Stimulated activated CD4-positive, alpha-beta T cell treated with anti-CD3 and anti-CD28 coated beads, TNF-alpha, amount 100 ng/mL, for 48 hours (primary cell): ENCODE measurements at places on chromosomes 12 and 14.

DNA sequence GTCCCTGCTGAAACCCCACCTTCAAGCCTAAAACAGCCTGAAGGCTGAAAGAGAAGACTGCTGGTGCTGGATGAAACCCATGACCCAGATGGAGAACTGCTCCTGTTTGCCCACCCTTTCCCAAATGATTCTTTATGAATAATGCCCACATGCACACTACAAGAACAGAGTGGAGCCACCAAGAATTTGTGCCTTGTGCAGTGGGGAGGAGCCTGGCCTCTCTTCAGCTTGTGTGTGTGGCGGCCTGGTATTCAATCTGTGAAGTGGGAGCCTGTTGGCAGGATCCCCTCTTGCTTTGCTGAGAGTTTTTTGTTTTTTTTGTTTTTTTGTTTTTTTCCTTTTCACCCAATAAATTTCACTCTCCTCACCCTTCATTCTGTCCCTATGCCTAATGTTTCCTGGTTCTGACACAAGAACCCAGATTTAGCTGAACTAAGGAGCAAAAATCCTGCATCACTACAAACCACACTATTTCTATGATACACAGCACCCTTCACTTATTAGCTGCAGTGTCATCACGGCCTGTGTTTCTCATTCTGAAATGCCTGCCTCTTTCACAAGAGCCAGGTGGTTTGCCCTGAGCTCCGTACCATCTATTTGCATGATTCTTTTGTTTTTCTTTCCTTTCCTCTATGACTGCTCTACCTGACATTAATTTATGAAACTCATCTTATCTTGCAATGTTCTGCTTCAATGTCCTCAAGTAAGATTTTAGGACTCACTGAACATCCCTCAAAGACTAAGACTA, 585.5 kb upstream of the ATXN7L3B start:
- DNase-seq = no peak

GRCh38 chr12:50948798-50949197, 3.5 kb upstream of the HIGD1C start:
- DNase-seq = no peak

- no peak for DNase-seq
Observed at GRCh38 chr12:24482882-24483604, 465.9 kb downstream of the BCAT1 start.

GRCh38 chr12:41304526-41304925, 116.4 kb downstream of the PDZRN4 start:
- DNase-seq = no peak

DNA sequence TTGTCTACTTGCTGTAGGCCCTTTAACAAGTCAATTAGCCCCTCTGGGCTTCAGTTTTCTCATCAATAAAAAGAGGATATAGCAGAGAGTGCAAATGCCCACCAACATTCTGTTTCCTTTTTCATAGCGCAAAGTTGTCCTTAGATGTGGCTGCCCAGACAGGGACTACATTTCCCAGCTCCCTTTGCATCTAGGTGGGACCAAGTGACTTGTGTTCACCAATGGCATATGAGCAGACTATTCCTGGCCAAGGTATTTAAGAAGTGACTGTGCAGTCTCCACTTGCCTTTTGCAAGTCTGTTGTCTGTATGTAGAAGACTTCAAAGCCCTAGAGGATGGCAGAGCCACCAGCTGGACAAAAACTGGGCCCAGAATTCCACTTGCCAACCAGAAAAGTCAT, 59.7 kb downstream of the DAO start:
- DNase-seq = no peak

DNA sequence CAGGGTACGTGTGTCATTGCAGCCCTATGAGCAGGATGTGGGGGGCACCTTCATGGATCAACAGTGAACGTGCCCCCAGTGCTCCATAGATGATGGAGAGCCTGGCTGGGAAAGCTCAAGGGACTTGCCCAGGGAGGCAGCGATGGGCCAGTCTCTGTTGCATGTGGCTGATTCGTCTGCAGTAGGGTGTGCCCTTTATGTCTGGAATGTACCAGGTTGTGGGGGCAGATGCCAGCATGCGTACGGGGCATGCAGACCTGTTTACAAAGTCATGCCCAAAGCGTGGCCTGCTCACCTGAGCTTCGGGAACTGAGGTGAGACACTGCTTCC, 72.3 kb downstream of the TESC start:
- DNase-seq = no peak

DNA sequence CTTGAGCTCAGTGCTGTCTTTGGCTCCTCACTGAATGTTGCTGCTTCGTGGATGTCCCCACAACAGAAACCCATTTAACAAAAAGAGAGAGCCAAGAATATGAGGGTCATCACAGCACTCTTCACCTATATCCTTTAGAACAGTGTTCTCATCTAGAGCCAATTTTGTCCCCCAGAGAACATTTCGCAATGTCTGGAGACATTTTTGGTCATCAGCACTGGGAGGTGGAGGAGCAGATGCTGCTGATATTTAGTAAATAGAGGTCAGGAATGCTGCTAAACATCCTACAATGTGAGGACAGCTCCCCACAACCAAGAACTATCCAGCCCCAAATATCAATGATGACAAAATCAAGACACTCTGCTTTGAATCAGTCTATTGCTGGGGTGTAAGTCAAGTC, 92.5 kb downstream of the BBS10 start:
- no peak for DNase-seq

DNA sequence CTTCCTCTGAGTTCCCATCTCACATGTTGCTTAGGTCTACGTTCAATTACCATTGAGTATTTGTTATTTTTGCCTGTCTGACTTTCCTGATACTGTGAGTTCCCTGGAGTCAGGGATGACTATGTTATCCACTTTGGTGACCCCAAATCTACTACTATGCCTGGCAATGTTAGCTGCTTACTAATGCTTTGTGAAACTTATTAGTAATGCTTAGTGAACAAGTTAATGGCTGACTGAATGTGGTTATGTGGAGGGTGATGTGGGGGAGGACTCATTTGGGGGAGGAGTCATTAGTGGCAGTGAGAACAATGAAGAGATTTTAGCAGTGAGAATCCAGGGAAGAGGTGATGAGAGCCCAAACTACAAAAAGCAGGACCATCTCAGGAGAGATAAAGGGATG, 121.6 kb downstream of the KTN1 start:
- no peak for DNase-seq

GRCh38 chr12:6212086-6212485, 11.9 kb downstream of the CD9 start:
- no peak for DNase-seq

DNA sequence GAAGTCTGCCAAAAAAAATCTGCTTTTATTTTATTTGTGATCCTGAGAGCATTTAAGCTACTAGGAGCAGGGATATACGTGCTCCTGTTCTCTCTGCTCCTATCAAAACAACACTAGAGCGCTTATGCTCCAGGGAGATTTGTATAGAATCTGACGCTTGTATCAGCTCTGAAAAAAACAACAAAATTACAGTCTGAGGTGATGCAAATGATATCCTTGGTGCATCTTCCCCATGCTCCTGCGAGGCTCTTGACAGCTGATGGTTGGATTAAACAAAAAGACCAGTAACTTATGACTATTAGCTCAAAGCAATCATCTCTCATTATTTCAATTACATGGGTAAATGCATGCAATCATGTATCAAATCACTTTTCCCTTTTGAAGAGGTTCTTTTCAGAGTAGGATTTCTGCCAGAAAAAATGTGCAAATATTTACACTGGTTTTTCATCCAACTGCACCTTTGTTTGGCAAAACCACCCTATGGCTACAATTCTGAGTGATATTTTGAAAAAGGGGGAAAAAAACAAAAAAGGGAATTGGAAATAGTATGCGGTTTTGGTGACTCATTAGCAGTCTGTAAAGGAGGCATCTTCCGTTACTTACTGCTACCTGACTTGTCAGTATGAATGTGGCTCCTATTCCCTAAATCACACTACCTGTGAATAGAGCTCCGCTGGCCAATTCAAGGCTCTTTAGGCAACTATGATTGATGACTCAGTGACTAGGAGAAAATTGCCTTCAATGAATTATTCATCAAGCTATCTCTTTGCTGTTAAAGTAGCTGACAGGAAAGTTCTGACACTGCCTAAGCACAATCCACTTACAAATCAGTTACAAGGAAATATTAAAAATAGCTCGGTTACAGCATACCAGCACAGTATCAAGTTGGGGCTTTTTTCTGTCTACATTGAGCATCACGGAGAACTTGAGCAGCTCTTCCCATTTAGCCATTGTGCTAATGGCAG, 450.0 kb downstream of the FOXG1 start:
- no peak for DNase-seq

DNA sequence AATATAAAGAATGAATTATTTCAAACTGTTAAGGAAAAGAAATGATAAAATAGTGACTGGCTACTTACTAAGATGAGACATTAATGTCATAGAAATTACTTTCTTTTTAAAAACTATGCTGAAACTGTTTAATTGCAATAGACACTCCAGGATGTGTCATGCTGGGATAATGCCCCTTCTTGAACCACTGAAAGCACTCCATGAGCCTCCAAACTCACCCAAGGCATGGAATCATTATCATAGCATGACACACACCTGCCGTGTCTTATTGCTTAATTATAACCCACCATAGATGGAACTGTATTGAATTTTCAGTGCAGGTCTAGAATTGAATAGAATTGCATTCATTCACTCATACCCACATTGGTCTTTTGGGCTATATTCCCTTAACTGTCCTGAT, 4.3 kb downstream of the MBIP start:
- DNase-seq = no peak

- no peak for DNase-seq
Observed at GRCh38 chr14:95164506-95164905, 7.2 kb upstream of the DICER1 start.

DNA sequence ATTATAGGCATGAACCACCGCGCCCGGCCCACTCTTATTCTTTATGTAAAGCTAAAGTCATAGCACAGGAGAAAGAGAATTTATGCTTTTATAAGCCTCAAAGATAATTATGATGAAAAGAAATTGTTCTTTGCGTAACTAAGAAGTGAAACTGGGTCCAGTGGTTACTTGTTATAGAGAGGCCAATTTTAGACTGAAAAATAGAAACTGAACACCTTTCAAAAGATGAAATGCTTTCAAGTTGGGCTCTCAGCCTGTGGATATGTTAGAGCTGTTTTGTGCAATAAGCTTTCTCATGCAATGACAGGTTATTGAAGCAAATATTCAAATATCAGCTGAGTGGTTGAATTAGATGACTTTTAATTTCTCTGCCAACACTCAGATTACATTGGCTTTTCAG, 7.9 kb downstream of the TMEM253 start:
- no peak for DNase-seq

DNA sequence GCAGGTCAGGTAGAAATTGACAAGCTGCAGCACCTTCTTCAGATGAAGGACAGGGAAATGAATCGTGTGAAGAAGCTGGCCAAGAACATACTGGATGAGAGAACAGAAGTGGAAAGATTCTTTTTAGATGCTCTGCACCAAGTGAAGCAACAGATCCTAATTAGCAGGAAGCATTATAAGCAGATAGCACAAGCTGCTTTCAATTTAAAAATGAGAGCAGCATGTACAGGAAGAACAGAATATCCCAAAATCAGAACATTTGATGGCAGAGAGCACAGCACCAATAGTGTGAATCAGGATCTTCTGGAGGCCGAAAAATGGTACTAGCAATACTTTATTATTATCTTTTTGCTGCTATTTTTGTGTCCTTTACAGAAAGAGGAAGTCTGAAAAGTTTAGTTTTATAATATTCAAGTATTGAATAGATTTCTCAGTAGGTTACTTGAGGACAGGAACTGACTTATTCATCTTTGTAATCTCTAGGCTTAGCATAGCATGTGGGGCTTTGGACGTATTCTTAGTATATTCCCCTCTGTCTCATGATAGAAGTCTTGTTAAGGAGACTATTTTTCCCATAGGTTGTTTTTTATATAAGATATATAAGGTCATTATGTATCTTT, 30.8 kb downstream of the BBOF1 start:
- no peak for DNase-seq

DNA sequence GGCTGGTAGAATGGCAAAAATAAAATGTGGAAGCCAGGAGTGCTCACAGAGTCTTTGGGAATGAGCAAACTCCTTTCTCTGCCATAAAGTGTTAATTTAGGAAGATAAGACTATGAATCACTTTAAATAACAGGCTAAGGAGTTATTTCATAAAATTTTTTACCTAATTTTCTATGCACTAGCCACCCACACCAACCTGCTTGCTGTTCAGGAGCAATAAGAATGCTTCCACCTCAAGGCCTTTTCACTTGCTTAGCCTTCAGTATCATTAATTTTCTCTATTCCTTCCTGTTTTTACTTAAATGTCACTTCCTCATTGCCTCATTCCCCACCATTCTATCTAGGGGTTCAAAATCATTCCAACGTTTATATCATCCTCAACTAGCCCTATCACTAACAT, 326.8 kb downstream of the CCER1 start:
- no peak for DNase-seq

DNA sequence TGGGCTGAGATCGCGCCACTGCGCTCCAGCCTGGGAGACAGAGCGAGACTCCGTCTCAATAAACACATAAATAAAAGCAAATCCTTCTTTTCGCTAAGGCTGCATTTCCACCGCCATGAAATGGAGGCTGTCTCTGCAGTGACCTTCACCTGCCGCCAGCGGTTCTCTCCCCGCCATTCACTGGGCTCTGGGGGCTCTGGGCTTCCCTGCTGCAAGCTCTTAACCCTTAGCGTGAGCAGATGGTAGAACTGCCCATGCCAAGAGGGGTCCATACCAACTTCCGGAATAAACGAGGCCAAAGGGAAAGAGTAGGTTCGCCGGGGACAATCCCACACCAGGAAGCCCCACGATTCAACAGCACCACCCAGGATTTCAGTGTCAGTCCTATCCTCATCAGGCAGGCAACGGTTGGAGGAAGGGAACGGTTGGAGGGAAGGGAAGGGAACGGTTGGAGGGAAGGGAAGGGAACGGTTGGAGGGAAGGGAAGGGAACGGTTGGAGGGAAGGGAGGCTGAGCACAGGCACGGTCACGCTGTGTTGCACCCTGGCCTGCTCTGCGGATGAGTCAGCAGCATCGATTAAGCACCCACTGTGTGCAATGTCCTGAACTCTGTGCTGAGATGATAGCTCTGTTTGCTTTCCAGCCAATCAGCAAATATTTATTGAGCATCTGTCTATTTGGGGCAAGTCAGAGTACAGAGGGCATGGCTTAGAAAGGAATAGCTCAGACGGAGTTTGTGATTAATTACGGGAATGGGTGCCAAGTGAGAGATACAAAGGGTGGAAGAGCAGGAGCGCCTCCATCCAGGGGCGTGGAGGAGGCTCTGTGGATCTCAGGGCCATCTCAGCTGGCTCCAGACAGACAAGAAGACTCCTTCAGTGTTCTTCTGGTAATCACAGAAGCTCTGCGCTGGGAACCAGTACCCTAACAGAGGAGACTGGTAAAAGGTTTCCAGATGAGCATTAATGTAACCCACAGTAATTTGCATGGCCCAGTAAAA, 77.9 kb downstream of the NINJ2 start:
- DNase-seq = no peak

DNA sequence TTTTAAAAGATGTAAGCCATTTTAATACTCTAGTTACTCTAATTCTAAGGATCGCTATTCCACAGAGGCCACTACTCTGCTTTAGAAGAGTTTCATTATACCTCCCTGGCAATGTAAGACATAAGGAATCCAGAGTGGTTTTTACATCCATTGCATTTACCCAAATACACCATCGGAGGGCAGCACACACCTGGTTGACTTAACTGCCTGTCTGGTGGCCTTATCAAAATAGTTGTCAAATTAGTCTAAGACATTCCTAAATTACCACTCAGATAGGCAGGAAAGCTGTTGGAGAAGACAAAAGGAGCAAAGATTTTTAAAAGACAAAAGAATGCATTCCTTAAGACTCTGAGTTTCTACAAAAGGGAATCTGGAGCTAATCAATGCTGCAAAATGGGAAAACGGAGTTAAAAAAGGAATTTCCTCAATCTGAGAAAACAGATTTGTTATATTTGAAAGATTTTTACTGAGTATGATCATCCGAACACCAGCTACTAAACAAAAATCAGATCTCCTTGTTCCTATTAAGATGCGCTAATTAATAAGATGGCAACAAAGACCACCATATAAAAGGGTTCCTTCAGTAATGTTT, 33.8 kb upstream of the FGD4 start:
- no peak for DNase-seq
